ENCODE measurements at places on chromosomes 5 and 9.

DNA sequence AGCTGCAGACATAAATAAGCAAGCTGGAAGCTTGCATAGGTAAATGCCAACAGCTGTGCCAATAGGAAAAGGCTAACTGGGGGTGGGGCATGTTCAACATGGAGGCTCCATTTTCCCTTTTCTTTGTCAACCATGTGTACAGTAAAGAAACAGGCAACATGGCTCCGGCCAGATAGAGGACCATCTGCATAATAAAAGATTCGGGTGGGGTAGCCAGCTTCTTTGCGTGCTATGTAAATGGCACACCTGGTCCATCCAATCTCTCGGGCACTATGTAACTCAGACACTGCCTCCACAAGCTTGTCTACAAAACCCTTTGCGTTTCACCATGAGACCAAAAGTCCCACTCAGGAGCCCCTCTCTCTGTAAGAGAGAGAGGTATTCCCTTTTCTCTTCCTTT is 41.7 kb upstream of the DENND4C start:
- DNase-seq: no peak

DNA sequence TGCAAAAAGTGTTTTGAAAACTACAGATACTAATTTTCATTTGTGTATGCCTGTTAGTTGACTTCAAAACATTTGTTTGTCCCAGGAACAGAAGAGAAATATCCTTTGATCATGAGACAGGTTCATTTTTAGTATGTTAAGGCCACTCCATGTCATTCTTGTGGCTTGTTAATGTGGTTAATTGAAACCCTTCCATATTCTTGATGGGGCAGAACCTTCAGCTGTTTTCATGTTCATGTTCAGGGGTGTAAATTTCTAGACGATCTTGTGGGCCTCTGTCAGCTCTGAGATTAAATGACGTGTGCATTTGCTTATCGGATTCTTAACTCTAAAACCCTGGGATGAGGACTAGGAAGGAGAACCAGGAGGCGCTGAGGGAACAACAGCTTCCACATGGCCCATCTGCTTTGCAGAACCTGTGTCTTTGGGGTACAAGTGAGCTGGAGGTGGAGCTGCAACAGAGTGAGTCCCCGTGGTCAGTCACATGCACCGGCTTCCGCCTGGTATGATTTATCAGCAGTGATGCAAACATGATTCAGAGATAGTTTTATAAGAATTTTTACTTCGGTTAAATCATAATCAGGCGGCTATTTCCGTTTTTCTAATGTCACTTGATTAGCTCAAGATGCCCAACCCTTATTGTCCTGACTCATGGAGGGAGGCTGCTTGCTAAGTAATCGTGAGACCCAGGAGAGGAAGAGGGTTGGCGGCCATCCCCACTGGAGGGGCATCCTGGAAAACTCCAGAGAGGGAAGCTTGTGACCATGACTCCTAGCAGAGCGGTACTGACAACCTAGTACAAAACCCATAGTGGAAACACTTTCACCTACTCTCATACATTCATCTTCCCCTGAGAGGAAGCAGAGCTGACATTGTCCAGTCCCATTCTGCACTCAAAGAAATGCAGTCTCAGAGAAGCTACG is 138.4 kb downstream of the C9orf152 start:
- no peak for DNase-seq

DNA sequence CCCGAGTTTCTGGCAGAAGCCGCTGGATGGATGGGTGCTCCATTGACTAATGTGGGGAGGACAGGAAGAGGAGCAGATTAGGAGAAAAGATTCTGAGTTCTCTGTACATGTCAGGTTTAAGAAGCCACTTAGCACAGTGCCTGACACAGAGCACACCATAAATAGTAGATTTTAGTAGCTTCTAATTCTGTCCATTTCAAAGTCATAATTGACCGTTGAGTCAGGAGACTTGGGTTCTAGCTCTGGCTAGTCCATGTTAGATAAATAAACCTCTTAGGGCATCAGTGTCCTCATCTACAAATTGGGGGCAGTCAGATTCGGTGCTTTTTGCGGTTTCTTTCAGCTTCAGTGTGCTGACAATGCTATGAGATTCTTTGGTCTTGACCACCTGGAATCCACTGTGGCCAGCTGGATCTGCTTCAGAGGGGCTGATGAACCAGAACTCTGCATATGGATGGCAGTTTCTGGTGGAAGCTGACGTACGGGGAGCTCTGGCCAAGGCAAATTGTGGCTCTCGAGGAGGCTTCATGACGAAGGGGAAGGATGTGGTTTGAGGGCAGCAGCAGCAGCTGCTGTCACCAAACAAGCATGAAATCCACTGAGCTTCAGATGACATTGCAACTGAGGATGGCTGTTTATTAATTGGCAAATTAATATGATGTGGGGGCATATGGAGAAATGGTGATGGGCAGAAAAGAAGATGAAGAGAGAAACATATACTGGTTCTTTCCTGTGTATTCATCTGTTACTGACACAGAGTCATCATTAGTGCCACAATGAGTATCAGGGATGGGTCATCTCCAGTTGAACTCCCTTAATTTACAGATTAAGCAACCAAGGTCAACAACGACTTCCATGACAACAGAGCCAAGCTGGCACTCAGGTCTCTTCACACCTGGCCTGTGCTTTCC is 134.4 kb downstream of the AOPEP start:
- peak; percentile 47 for DNase-seq

DNA sequence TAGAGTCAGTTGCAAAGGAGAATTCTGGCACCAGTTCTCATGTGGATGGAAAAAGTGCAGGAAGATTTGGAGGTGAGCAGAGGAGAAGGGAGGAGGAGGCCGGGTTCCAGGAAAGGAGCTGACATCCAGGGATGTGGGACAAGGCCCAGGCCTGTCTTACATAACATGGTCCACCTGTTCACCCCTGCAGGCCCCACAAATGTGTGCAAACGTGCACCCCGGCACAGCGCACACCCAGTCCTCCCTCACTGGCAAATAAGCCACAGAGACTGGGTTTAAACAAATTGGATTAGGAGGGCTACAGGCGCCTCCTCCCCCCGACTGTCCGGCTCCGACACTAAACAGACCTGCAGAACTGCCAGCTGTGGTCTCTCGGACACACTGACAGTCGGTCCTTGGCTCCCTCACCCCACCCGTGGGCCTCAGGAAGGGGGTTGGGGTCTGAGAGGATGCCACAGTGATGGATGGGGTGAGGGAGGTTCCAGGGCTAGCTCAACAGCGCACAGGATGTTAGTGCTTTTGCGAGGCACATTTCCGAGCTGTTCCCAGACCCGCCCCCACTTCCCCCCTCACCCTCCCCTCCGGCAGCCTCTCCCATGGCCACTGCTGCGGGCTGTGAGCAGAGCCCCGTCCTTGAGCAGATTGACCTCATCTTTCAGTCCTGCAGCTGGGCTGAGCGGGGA is 43.4 kb upstream of the IL17B start:
- DNase-seq: no peak

- DNase-seq: no peak
Observed at GRCh38 chr5:107997338-107997980, 326.7 kb upstream of the EFNA5 start.

DNA sequence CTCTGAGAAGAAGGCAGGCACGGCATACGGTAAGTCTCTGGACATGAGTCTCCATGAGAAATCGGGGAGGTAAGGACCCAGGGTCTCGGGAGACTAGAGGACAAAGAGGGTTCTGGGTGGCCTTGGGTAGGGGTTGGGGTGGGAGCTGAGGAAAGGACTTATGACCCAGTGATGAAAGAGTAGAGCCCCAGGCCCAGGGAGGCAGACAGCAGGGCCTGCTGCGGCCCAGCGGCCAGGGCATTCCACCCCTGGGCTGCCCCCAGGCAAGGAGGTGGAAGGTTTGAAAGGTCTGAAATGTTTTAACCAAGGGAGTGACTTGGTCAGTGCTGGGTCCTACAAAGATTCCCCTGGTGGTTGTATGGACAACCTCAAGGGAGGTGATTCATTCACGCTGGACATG is 89.1 kb downstream of the CRB2 start:
- DNase-seq: no peak

- no peak for DNase-seq
Observed at GRCh38 chr5:176748073-176748966, 62.0 kb upstream of the UNC5A start.

- DNase-seq: no peak
Observed at GRCh38 chr9:119334745-119335144, 34.5 kb downstream of the BRINP1 start.

- no peak for DNase-seq
Observed at GRCh38 chr5:133751421-133751820, 139.1 kb upstream of the FSTL4 start.

DNA sequence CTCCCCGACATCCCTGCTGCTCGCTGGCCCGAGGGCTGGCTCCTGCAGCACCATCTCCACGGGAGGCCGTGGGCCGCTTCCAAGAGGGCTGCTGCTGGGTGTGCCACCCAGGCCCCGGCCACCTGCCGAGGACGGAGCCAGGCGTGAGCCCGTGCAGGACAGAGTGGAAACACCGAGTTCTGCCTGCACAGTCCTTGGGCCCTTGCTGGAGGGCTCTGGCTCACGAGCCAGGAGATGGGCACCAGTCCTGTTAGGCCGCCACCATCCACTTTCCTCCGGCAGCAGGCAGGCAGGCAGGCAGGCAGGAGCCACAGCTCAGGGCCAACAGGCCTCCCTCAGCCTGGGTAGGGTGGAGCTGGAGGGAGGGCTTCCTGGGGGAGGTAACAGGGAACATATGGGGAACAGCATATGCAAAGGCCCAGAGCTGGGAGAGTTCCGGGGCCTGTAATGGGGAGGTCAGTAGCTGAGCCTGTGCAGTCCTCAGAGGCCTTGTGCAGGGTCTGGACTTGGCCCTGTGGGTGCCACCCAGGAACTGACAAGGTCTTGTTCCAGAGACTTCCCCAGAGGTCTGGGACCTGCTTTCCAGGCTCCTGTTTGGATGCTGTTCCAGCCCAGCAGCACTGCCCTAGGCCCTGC is 31.9 kb downstream of the RXRA start:
- DNase-seq: no peak

GRCh38 chr9:95268681-95269080 is 48.8 kb downstream of the FANCC start:
- DNase-seq: no peak

DNA sequence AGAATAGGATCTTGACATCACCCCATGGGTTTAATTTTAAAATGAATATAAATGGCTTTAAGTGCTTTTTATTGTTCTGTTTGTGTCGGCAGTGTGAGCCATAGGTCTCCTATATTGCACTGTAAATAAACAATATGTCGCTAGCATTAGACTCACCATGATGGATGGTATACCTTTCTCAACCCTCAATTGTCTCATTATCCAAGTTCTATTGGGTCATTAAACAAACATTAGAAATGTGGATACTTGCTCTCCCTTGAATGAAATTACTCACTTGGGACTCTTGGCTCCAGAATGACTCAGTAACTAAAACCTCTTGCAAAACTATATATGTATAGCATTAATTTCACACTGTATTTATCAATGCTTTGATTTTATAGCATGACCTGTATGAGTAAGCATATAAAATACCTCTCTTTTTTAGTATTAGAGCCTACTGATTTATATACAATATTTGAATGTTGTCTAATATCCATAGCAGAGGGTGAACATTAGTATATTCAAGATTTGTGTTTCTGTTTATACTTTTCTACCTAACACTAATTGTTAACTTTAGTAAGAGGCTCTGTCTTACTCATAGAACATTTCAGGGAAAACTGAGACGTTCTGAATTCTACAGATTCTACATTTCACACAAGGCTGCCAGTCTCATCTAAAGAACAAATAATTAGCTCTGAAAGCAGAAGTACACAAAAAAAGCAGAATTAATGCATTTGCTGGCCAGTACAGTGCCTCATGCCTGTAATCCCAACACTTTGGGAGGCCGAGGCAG is 303.8 kb upstream of the PRR16 start:
- DNase-seq: no peak

DNA sequence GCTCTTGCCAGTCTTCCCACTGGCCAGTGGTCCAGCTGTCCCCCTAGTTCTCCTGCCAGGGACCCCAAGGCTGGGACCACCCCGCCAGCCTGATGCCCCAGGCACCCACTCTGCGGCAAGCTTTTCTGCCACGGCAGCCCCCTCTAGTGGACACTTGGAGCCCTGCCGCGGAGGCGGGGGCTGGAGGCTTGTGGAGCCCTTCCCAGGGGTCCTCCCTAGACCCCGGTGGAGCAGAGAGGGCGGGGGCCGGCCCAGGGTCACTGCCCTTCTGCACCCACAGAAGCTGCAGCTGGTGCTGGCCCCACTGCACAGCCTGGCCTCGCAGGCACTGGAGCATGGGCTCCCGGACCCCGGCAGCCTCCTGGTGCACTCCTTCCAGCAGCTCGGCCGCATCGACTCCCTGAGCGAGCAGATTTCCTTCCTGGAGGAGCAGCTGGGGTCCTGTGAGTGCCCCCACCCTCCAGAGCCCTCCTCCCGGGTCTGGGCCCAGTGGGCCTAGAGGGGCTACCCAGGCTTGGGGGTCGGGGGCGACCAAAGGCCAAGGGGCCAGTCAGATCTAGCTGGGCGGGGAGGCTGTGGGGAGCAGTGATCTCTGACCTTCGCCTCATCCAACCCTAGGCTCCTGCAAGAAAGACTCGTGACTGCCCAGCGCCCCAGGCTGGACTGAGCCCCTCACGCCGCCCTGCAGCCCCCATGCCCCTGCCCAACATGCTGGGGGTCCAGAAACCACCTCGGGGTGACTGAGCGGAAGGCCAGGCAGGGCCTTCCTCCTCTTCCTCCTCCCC is 9.1 kb downstream of the EGFL7 start:
- DNase-seq: peak; percentile 35

DNA sequence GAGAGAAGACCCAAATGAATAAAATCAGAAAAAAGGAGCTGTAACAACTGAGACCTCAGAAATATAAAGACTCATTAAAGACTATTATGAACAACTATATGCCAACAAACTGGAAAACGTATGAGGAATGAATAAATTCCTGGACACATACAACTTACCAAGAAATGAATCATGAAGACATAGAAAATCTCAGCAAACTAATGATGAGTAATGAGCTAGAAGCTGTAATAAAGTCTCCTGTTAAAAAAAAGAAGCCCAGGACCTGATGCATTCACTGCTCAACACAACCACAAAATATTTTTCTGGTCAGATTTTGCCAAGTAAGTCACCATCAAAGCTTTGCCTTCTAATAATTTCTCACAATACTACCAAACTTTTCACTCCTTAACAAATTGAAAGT is 666.7 kb downstream of the LRRC70 start:
- DNase-seq: no peak

DNA sequence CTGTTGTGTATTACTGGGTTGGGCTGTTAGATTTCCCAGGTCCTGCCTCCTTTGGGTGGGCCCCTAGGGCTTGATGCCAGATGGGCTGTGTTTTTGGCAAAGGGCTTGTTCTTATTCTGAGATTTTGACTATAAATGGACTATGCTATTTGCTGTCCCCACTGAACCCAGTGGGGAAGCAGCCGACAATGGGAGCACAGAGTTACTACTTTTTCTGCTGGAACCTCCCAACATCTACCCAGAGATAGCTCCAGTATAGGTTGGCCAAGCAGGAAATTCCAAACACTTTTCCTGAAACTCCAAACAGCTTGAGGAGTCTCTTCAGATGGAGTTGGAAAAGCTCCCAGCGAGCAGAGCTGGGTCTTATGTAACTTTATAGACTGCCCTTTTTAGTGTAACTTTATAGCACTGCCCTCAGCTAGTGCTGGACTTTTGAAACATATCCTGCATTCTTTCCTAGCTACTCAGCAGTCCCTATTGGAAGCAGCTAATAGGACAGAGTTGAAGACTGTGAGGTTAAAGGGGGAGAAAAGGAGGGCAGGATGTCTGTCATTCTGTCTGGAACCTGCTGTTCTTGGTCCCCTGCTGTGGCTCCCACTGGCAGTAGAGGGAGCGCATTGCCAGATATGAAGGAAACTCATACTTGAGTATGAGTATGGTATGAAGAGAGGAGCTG is 21.0 kb downstream of the RUSC2 start:
- no peak for DNase-seq

Measured in activated CD8-positive, alpha-beta memory T cell treated with anti-CD3 and anti-CD28 coated beads for 1 hour (primary cell).